ENCODE measurements at places on chromosomes 7 and 10.

- no peak for DNase-seq
Observed at GRCh38 chr7:118531566-118531965, 307.1 kb downstream of the ANKRD7 start.

GRCh38 chr7:36658335-36659171 is 65.7 kb downstream of the AOAH start:
- DNase-seq, result peak; percentile 57

GRCh38 chr7:152402384-152403250 is 33.2 kb downstream of the KMT2C start:
- DNase-seq, result no peak

GRCh38 chr7:117827862-117828261 is 45.4 kb downstream of the CTTNBP2 start:
- peak; percentile 32 for DNase-seq

All from BJ (cell line).